ENCODE measurements at places on chromosomes 6 and 20.

DNA sequence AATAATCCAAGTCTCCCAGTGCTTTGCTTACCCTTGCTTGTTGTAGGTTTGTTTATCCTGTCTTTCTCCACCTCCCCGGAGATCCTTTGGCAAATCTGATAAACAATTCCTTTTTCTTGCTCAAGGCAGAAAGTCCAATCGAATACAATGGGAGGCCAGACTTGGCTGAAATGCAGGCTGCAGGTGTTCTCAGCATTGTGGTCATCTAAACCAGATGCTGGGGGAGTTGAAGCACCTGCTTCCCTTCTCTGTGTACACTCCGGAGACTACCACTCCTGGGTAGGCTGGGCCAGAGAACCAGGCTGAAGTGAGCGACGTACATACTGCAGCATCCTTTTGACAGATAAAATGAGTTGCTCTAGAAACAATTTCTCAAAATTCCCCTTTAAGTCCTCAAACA is 82.6 kb upstream of the PREP start:
- DNase-seq = no peak

- no peak for DNase-seq
Observed at GRCh38 chr6:135073756-135074393, 19.3 kb upstream of the HBS1L start.

DNA sequence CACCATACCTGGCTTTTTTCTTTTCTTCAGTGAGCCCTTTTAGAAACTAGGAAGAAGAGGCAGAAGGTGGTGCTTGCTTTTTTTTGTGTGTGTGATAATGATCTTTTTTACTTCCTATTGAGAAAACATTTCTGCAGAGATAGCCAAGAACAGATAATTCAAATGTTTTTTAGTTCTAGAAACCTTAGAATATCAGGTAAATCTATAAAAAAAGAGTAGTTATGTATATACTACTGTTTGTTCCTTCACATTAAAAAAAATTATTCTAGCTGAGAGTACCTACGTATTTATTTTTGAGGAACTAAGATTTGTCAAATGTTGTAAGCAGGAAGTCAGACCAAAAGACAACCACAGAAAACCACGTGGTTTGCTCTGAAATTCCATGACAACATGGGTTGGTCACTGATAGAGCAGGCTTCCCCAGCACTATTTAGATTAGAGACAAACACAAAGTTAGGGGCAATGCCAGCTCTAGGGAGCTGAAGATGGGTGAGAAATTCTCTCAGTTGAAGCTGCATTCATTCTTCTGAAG is 12.8 kb downstream of the STK4 start:
- DNase-seq = no peak

DNA sequence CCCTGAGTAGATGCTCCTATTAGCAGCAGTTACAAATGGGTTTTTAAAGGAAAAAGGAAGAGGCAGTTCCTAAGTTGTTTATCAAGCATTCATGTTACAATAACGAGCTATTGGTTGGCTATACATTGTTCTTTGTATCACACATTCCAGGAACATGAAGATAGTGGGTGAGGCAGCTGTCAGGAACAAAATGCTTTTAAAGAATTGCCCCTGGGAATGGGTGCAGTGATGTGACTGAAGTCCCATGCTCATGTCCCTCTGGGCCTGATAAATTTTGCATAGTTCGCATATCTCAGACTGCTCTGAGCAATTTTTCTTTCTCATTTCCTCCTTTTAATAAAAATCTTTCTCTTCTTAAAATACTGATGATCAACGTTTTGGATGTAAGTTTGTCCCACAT is 3.7 kb downstream of the ENPP1 start:
- DNase-seq = no peak

GRCh38 chr20:58670102-58670501 is 19.0 kb downstream of the STX16 start:
- DNase-seq = no peak

- no peak for DNase-seq
Observed at GRCh38 chr20:48761023-48761785, 66.6 kb downstream of the PREX1 start.

DNA sequence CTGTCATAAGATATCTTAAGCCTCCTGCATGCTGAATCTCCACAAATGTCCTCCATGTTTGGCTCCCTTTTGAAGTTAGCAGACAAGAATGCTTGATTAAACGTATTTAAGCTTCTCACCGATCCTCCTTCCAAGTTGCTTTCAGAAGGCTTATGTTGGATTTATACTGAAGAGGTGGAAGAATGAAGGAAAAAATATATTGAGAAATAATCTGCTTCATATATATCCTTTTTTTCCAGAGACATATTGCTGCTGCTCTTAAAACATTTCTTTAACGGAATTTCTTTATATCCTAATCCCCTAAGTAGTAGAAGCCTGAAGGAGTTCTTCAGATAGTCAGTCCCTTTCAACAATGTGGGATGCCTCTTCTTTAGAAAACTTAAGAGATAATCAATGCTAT is 329.0 kb upstream of the MARCKS start:
- no peak for DNase-seq

- peak; percentile 57 for DNase-seq
Observed at GRCh38 chr20:40689943-40690835, 1.2 kb upstream of the MAFB start.

DNA sequence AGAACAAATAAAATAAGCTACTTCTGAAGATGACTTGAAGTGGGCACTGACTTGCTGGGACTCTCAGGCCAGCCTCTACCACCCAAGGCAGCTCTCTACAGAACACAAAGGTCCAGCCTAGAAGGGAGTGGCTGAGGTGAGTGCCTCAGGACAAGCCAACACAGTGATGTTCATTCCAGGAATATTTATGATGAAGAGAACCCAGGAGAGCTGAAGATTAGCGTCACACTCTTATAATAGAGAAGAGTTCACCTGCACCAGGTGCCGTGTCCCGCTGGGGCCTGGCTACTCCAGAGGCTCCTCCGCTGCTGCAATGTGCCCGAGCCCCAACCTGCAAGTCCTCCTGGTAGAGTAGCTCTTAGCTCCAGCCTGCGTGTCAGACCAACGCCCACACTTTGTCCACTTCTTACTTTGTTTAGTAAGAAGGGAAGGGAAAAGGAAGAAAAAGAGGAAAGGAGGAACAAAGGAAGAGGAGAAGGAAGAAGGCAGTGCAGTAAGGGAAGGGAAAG is 182.4 kb upstream of the QKI start:
- DNase-seq = no peak

- no peak for DNase-seq
Observed at GRCh38 chr20:37259031-37259430, 2.6 kb downstream of the GHRH start.

DNA sequence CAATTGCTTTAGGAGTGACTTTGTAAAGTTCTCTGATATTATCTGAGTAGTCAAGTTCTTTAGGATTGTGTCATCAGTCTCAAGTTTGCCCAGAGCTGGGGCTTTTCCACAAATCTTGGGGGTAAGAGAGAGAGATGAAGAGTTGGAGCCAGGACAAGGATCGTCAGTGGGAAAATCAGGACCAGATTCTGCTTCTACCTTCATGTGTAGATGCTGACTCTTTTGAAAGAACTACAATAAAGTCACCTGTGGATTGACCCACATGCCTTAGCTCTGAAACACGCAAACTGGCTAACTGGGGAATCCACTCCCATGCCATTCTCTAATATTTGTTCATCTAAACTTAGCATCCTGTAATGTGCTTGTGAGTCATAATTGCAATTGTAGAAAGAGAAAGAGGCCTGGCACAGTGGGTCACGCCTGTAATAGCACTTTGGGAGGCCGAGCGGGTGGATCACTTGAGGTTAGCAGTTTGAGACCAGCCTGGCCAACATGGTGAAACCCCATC is 15.6 kb upstream of the BICRAL start:
- DNase-seq = peak; percentile 43

- DNase-seq = no peak
Observed at GRCh38 chr20:35578469-35578868, 36.6 kb downstream of the ERGIC3 start.

GRCh38 chr20:13922241-13922640 is 68.2 kb downstream of the SEL1L2 start:
- no peak for DNase-seq

DNA sequence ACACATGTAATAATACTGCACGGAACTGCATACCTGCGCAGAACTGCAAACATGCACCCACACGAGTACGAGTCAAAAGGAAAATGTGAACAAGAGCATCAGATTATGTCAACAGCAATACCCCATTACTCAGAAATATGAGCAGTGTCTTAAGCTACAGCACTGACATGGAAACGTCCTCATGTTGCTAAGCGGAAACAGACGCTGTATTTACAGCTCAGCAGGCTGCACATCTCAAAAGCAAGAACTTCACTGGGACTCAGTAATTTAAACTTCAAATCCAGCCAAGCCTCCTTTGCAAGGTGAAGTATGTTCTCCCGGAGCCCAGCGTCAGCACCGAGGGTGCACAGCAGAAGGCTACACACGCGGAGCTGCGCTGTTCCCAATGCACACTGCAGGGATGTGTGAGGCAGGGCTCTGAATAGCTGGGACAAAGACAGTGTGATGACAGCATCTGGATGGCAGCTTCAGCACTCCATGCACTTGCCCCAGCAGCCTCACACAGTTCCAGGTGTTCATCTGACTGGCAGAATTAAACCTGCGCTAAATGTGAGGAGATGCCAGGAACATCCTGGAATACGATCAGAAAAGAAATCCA is 202.8 kb downstream of the WDR27 start:
- DNase-seq = no peak

DNA sequence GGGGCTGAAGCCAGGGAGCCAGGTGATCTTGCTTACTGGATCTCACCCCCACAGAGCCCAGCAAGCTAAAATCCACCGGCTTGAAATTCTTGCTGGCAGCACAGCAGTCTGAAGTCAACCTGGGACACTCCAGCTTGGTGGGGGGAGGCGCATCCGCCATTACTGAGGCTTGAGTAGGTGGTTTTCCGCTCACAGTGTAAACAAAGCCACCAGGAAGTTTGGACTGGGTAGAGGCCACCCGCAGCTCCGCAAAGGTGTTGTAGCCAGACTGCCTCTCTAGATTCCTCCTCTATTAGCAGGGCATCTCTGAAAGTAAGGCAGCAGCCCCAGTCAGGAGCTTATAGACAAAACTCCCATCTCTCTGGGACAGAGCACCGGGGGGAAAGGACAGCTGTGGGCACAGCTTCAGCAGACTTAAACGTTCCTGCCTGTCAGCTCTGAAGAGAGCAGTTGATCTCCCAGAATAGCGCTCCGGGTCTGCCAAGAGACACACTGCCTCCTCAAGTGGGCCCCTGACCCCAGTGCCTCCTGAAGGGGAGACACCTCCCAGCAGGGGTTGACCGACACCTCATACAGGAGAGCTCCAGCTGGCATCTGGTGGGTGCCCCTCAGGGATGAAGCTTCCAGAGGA is 206.3 kb upstream of the KHDRBS2 start:
- DNase-seq = no peak

DNA sequence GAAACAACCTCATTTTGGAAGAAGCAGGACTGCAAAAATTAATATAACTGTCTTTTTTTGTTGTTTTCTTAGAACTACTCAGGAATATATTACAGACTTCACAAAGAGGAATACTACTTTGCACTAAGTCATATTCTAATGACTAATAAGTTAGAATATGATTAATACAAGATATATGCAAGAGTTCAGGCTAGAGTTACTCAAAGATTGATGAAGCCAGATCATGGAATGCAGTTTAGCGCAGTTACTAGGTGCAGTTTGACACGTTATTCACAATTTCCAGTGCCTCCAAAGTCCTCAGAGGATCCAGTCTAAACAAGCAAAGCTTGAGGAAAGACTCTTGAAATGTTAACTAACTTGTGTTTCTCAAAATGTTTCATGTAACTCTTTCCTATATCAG is 1.2 kb upstream of the MYCT1 start:
- peak; percentile 88 for DNase-seq

DNA sequence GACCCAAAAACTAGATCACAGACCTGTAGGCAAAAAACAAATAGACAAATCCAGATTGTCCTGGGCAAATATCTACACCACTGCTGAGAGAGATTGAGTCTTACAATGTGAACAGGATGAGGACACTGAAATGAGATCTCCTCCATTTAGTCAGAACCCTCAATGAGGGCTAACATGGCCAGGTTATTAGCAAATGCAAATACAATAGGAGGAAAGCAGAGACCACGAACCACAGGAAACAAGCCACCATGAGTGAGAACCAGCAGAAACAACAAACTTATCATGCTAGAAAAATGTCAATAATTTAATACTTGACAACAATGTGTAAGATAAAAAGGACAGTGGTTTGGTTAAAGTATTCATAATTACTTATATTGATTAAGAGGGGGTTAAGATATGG is 162.8 kb downstream of the SYNE1 start:
- no peak for DNase-seq

DNA sequence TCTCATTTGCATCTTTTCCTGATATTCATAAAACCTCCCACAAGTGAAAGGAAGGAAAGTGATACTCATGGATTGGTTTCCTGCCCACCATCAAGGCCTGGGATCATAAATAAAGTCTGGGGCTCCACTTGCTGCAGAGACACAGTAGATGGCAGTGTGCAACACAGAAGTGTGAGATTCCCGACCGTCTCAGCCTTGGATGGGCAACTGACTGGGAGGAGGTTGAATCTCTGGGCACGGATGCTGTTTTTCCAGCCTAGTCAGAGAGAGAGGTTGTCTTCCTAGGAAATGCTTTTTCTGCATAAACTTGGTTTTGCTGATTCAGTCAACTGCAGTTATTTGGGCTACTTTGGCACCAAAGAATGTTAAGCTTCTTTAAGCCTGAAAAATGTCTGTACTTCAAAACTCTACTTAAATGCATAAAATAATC is 9.9 kb upstream of the RFPL4B start:
- DNase-seq = no peak

DNA sequence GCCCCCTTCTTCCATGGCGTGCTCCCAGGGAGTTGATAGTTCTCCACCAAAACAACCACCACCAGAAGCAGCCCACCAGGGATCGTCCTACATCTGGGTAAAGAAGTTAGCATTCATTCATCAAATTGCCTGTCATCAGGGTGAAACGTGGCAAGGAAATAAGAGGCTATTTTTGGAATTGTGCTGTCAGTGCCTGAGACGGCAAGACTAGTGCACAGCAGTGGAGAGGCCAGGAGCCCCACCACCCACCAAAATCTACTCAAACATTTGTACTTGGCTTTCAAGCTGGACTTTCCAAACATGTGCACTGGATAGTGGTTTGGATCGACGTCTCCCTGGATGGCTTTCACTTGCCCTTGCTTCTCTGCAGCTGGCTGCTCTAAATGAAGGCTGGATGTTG is 44.8 kb downstream of the TXNDC5 start:
- no peak for DNase-seq

GRCh38 chr20:31934968-31935764 is 16.7 kb downstream of the PDRG1 start:
- no peak for DNase-seq

GRCh38 chr6:15329197-15329671 is 83.4 kb downstream of the JARID2 start:
- peak; percentile 80 for DNase-seq

All from non-pigmented ciliary epithelial cell (primary cell).